ENCODE measurements at places on chromosomes 12 and 14. TPM values are rescaled to one million over a fixed set of nuclear protein-coding genes. Genes with fewer than 3 reads are reported as not detected.
A peak's percentile ranks its signal among the peaks of the same experiment; 100 is the strongest.

Gene XPOT
- total RNA-seq, result 284 TPM

Gene ZCCHC8
- 50.7 TPM for total RNA-seq

Gene MYF6
- not detected for total RNA-seq

Gene DCTN2
- 99.0 TPM for total RNA-seq

DNA sequence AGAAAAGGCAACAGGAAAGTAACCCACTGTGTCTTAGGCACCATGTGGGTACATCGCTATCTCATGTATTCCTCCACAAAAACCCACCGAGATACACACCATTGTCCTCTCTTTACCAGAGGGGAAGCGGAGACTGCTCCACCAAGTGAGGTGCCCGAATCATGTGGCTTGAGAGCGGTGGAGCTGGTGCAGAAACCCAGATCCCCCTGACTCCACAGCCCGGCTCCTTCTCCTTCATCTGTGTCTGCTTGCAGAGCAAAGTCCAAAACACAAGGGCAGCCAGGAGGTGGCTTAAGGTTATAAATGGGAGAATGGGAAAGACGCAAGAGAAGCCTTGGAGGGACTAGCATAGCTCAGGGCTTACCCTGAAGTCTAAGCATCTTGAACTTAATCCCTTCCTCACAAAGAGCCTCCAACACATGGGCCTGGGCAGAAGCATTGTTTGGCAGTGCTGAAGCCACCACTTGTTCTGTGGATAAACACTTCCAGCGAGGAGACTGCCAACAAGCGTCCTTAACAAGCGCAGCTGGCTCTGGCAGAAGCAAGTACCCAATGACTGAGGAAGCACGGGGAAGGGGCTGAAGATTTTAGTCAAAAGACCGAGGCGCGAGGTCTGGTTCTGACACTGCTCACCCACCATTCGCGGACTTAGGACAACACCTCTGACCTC lies 83.0 kb downstream of the TTC7B start:
- H3K4me1 ChIP-seq, result no peaks in the 10 kb centered on the region
- no peaks in the 10 kb centered on the region for H3K27me3 ChIP-seq
- H3K4me3 ChIP-seq, result no peak overlapping the region
- no peaks in the 10 kb centered on the region for H3K36me3 ChIP-seq
- no peak for DNase-seq

GRCh38 chr14:103819503-103820307 lies 27.7 kb downstream of the PPP1R13B start:
- peak overlapping the region; percentile 59 for H3K4me3 ChIP-seq
- peak overlapping the region; percentile 89 for H3K27ac ChIP-seq
- H3K27me3 ChIP-seq, result no peaks in the 10 kb centered on the region
- no peaks in the 10 kb centered on the region for H3K36me3 ChIP-seq

DNA sequence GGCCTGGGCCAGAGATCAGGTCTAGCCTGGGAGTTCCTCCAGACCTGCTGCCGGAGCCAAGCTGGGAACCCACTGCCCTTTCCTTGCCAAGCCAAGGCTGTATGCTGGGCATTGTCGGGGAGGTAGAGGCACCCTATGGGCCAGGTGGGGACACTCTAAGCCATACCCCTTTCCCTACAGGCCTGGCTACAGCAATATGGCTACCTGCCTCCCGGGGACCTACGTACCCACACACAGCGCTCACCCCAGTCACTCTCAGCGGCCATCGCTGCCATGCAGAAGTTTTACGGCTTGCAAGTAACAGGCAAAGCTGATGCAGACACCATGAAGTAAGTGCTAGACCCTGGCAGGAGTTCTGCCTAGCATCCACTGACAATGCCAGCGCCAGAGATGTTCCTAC lies 4.9 kb downstream of the MMP14 start:
- H3K27me3 ChIP-seq, result peaks cover 19% of the 10 kb centered on the region
- no peak overlapping the region for H3K4me3 ChIP-seq
- H3K27ac ChIP-seq, result no peak overlapping the region
- peaks cover 19% of the 10 kb centered on the region for H3K4me1 ChIP-seq
- DNase-seq, result no peak

GRCh38 chr14:75343911-75344310 lies 65.3 kb downstream of the FOS start:
- H3K27ac ChIP-seq, result no peak overlapping the region
- DNase-seq, result no peak
- H3K27me3 ChIP-seq, result no peaks in the 10 kb centered on the region
- H3K4me3 ChIP-seq, result no peak overlapping the region

DNA sequence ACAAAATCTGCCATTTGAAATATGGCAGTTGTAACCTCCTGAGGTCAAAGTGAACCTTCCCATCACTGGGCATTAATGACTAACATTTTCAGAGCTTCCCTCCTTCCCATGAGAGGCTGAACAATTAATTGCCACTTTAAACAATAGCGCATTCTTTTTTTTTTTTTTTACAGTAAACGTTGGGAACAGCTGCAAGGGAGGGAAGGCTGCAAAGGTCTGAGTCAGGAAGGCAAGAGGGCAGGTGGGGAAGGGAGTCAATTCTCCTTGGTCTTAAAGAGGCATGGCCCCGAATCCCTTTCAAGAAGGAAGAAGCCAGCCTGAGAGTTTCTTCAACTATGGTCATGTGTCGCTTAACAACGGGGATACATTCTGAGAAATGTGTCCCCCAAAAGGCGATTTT lies 41.0 kb upstream of the PLEKHG3 start:
- H3K4me1 ChIP-seq, result peaks cover 9% of the 10 kb centered on the region
- no peaks in the 10 kb centered on the region for H3K36me3 ChIP-seq
- DNase-seq, result no peak
- H3K4me3 ChIP-seq, result no peak overlapping the region
- H3K27me3 ChIP-seq, result peaks cover 28% of the 10 kb centered on the region

GRCh38 chr14:65239938-65240296 lies 137.6 kb upstream of the MAX start:
- peaks cover 6% of the 10 kb centered on the region for H3K4me1 ChIP-seq
- H3K4me3 ChIP-seq, result no peak overlapping the region
- H3K27ac ChIP-seq, result no peak overlapping the region
- H3K36me3 ChIP-seq, result no peaks in the 10 kb centered on the region

DNA sequence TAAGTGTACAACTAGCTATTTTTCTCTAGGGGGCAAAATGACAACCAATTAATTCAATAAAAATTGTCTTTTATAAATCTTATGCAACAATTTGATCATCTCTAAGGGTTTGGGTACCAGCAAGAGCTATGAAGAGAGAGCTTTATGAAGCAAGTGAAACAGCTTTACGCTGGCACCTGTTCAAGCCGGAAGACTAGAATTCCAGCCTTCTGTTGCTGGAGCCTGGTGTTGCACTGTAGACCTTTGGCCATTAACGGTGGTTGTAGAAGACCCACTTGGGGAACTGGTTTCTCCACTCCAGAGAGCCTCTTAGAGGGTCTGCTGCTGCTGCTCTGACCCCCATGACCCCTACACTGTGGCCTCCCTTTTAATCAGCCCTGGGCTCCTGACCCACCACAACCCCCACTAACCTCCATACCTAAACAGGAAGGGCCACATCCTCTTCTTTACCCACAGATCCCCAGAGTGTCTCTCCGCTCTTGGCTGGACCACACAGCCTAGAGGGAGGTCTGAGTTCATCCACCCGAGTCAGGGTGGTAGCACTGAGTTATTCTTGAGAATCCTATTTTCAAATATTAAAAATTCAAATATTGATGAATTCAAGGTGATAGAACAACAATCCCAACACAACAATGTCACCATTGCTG lies 54.6 kb upstream of the STON2 start:
- no peak overlapping the region for H3K4me3 ChIP-seq
- peaks cover 13% of the 10 kb centered on the region for H3K4me1 ChIP-seq
- H3K27ac ChIP-seq, result peak overlapping the region; percentile 77
- H3K27me3 ChIP-seq, result peaks cover 7% of the 10 kb centered on the region
- no peaks in the 10 kb centered on the region for H3K36me3 ChIP-seq

GRCh38 chr14:94581127-94581999 lies at the start of gene SERPINA5:
Gene SERPINA5, plus strand, starts transcription at chr14:94581426. Its CDS starts 5,937 bp downstream, at chr14:94587363.
- no peaks in the 10 kb centered on the region for H3K4me1 ChIP-seq
- no peak for DNase-seq
- H3K4me3 ChIP-seq, result no peak within 1 kb of the TSS
- no peaks in the 10 kb centered on the region for H3K36me3 ChIP-seq
- H3K27ac ChIP-seq, result no peak within 1 kb of the TSS

- H3K36me3 ChIP-seq, result no peaks in the 10 kb centered on the region
- no peak overlapping the region for H3K4me3 ChIP-seq
- DNase-seq, result no peak
These were observed 59.0 kb downstream of the RPS29 start for GRCh38 chr14:49527221-49527620.

- H3K27ac ChIP-seq, result peak overlapping the region; percentile 86
- peaks cover 51% of the 10 kb centered on the region for H3K4me1 ChIP-seq
- H3K4me3 ChIP-seq, result peak overlapping the region; percentile 92
- H3K27me3 ChIP-seq, result no peaks in the 10 kb centered on the region
These were observed 601 bp downstream of the COX14 start for GRCh38 chr12:50112456-50113218.

GRCh38 chr12:116411977-116412376 lies 134.5 kb upstream of the MED13L start:
- no peak for DNase-seq
- no peak overlapping the region for H3K4me3 ChIP-seq
- no peaks in the 10 kb centered on the region for H3K36me3 ChIP-seq
- no peaks in the 10 kb centered on the region for H3K27me3 ChIP-seq
- no peak overlapping the region for H3K27ac ChIP-seq
- H3K4me1 ChIP-seq, result no peaks in the 10 kb centered on the region

GRCh38 chr14:54782751-54783659 lies 119.6 kb downstream of the GCH1 start:
- no peaks in the 10 kb centered on the region for H3K36me3 ChIP-seq
- no peak overlapping the region for H3K4me3 ChIP-seq
- DNase-seq, result no peak
- peaks cover 31% of the 10 kb centered on the region for H3K27me3 ChIP-seq
- H3K27ac ChIP-seq, result no peak overlapping the region

DNA sequence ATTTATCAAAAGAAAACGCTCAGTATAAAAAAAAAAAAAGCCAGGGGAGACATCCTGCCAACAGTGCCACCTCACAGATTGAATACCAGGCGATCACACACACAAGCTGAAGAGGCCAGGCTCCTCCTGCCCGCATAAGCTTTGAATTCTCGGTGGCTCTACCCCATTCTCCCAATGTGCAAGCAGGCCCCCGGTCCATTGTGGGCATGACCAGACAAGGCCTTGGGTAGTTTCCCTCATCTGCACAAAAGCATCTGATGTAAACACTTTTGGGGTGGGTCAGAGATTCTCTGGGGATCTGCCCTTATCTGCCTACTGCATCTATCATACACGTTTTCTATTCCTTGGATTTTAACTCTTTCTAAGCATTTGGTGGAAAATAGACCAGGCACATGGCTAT lies 16.2 kb downstream of the KLRF2 start:
- no peak for DNase-seq
- H3K27ac ChIP-seq, result no peak overlapping the region
- H3K27me3 ChIP-seq, result no peaks in the 10 kb centered on the region
- H3K36me3 ChIP-seq, result peaks cover 6% of the 10 kb centered on the region
- no peaks in the 10 kb centered on the region for H3K4me1 ChIP-seq

DNA sequence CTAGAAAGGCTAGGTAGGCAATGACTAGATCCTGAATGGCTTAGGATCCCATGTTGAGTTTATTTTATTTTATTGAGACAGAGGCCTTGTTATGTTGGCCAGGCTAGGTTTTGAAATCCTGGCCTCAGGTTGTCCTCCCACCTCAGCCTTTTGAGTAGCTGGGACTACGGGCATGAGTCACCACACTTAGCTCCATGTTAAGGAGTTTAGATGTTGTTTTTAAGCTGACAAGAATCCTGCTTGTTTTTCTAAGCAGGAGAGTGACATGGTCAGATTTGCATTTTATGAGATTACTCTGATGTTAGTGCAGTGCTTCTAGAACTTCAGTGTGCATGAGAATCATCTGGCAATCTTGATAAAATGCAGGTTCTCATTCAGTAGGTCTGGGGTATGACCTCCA lies 14.5 kb downstream of the CCDC198 start:
- no peaks in the 10 kb centered on the region for H3K36me3 ChIP-seq
- no peak overlapping the region for H3K4me3 ChIP-seq
- H3K27me3 ChIP-seq, result no peaks in the 10 kb centered on the region
- H3K27ac ChIP-seq, result no peak overlapping the region

DNA sequence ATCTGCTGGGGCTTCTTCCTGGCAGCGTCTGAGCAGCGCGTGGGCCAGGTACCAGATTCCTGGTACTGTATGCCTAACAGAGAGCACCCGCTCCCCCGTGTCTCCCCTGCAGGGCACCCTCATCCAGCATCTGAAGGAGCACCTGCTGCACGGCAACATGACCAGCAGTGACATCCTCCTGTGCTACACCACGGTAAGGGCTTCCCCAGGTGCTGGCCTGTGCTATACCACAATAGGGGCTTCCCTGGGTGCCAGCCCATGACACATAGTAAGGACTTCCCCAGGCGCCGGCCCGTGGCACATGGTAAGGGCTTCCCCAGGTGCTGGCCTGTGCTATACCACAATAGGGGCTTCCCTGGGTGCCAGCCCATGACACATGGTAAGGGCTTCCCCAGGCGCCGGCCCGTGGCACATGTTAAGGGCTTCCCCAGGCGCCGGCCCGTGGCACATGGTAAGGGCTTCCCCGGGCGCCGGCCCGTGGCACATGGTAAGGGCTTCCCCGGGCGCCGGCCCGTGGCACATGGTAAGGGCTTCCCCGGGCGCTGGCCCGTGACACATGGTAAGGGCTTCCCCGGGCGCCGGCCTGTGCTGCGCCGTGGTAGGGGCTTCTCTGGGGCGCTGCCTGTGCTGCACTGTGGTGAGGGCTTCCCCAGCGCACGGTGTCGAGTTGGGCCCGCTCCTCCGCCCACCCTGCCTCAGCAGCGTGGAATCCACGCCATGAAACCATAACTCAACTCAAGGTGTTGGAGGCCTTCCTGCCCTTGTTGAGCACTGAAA lies 49.3 kb downstream of the AACS start:
- no peak overlapping the region for H3K27ac ChIP-seq
- H3K27me3 ChIP-seq, result no peaks in the 10 kb centered on the region
- H3K4me3 ChIP-seq, result no peak overlapping the region
- peak; percentile 66 for DNase-seq

- peaks cover 51% of the 10 kb centered on the region for H3K4me1 ChIP-seq
- peak overlapping the region; percentile 64 for H3K27ac ChIP-seq
- peaks cover 19% of the 10 kb centered on the region for H3K27me3 ChIP-seq
- peaks cover 9% of the 10 kb centered on the region for H3K36me3 ChIP-seq
- DNase-seq, result no peak
- peak overlapping the region; percentile 6 for H3K4me3 ChIP-seq
These were observed 372.9 kb downstream of the DPF3 start for GRCh38 chr14:72521045-72521444.

DNA sequence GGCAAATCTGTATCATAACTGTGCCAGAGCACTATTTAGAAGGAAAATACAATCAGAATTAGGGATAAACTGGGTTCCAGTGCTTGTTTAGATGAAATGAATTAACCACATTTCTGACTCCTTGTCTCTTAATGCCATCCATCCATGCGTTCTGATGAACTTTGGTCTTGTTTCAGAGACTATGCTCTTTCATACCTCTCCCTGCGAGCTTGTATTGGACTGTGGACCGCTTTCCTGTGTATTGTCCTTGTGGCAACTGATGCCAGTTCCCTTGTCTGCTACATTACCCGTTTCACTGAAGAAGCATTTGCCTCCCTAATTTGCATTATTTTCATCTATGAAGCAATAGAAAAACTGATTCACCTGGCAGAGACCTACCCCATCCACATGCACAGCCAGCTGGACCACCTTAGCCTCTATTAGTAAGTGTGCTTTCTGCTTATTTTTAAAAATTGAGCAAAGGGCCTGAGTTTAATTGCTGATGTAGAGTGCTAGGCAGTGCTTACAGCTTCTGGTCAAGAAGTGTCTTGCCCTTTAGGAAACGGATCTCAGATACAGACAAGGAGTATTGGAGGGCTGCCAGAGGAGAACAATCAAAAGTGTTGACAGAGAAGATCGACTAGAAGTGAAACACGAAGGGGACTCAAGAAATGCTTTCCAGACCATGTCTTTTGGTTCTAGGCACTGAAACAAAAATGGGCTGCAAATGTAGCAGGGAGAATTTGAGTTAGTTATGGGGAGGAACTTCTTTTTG lies 46.7 kb downstream of the SLC4A8 start:
- peaks cover 10% of the 10 kb centered on the region for H3K4me1 ChIP-seq
- DNase-seq, result no peak
- no peaks in the 10 kb centered on the region for H3K36me3 ChIP-seq
- no peak overlapping the region for H3K27ac ChIP-seq

Data from activated T-cell treated with anti-CD3 and anti-CD28 coated beads, Interleukin-2, amount 50 U/mL, for 72 hours (primary cell).